ENCODE measurements at places on chromosomes 13 and 19.

- DNase-seq: no peak
Measured at GRCh38 chr13:64529874-64530485, 2700.2 kb downstream of the PCDH9 start.

DNA sequence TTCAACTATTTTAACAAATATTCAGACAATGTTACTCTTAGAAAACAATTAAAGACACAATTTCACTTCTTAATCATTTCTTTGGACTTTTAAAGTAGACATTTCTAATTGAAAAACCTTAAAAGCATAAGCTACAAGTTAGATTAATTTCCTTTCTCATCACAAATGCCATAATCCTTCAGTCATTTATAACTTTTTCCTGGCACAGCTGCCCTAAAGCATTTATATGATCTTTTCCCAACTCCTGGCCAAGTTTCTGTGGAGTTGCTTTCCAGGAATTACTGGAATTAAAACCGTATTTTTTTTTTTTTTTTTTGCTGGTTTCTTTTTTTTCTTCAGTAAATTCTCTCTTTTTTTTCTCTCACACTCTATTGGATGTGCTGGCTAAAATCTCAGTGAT, 615.9 kb downstream of the TBC1D4 start:
- no peak for DNase-seq

- no peak for DNase-seq
Measured at GRCh38 chr13:41837629-41838028, 123.3 kb downstream of the VWA8 start.

DNA sequence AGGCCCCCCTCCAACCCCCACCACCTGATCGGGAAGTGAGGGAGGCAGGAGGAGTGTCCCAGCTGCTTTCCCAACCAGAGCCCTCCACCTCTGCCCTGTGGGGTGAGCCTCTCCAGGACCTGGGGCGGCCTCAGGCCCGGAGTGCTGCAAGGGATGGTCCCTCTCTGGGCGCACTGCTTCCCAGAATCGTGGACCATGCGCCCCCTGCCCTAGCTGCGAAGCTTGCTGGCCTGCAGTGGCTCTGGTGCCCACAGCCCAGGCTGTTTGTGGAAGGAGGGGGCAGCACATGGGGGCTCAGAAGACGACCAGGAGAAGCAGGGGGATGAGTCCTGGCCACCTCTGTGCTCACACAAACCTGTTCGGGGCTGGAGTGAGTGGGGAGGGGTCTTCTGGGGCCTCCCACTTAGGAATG, 33.6 kb downstream of the CEBPG start:
- no peak for DNase-seq

DNA sequence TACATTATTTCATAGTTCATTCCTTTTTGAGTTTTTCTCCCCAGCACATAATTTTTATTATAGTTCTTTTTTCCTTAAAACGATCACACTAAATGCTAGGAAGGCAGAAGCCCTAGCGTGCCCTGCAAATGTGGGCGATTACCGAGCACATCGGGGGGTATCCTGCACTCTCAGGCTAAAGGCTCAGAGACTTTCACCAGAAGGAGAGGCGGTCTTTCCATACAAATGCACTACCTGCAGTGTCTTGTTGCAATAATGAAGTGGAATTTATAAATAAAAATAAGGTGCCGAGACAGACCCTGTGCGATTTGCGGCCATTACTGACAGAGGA, 29.3 kb upstream of the SPACA7 start:
- DNase-seq: no peak

DNA sequence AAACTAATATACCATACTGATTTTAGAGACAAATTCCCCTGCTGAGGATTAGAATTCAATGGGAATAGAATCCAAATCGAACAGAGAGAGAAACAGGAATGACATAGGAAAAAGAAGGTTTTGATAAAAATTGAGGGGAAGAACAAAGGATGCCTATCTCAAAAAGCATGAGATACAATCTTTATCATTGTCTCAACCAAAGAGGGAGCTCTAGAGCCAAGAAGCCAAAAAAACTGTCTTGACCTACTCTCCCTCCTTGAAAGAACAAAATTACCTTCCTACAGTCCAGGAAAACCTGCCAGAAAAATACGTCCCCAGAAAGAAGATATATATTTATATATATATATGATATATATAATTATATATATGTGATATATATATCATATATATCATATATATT, 39.2 kb upstream of the MIR17HG start:
- no peak for DNase-seq

GRCh38 chr13:48159826-48160225, 64.9 kb upstream of the MED4 start:
- no peak for DNase-seq

- no peak for DNase-seq
Measured at GRCh38 chr13:114313061-114313860, 1.0 kb upstream of the CHAMP1 start.

- no peak for DNase-seq
Measured at GRCh38 chr13:73941752-73942151, 192.5 kb downstream of the KLF12 start.

DNA sequence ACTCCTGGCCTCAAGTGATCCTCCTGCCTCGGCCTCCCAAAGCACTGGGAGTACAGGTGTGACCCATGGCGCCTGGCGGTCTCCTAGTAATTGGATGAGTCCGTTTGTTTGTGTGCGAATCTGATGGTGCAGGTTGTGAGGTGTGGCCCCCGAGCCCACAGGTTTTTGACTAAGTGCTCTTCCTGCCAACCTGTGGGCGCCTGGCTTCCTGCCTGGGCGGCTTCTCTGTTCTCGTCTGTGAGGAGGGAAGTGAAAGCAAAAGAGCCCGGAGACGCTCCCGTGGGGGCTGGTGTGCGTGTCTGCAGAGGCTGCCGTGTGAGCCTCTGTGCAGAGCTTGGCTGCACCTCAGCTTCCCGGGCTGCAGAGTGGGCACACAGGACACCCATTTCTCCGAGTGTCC, 10.0 kb downstream of the ARHGAP45 start:
- peak; percentile 87 for DNase-seq

DNA sequence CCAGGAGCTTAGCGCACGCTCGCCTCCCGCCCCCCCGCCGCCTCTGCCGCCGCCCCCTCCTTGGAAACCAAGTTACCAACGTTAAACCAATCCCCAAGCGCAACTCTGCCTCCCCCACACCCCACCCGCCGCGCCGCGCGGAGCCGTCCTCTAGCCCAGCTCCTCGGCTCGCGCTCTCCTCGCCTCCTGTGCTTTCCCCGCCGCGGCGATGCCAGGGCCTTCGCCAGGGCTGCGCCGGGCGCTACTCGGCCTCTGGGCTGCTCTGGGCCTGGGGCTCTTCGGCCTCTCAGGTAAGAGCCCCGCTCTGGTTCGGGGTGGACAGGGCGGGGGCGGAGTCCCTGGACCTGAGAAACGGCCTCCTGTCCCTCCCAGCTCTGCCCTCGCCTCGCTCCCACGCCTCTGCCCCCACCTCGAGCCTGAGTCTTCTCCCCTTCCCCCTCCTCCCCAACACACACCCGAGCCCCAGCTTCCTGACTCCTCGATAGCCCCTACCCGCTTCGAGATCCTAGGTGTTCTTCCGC, at the start of gene ICAM5:
TSS of gene ICAM5 (plus strand) at position 117 of the 521 bp plus-strand sequence. CDS start at position 209, 92 bp downstream.
- no peak for DNase-seq

DNA sequence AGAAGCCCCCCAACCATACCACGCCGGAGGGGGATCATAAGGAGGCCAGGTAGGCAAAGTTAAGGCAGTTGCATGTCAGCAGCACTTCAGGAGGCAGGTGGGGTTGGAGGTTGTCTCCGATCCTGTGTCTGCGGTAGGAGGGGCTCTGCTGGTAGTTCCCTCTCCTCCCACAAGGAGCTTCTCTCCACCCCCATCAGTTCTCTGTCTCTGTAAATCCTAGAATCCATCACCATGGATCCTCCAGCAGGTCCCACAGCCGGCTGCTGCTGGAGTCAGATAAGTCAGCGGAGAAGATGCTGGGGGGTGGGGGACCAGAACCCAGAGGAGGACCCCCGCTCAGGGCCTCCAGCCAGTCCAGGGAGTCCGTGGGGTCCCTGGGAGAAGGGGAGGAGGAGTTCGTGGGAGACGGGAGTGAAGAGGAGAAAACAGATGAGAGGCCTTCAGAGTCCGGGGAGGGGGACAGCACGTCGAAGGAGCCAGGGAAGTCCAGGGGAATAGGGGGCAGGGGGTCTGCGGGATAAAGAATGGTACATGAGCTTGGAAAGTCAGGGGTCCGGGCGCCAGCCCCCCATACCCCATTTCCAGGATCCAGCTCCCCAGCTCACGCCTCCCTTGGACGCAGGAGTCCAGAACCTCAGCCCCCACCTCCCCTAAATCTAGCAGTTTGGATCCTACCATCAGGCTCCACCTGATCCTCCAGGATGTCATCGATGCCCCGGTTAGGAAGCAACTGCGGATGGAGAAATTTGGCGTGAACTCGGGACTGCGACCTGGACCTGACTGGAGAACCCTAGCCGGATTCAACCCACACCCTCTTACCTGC, 6.3 kb downstream of the MAMSTR start:
- no peak for DNase-seq

GRCh38 chr13:42068886-42069285, 20.4 kb downstream of the DGKH start:
- DNase-seq: no peak

GRCh38 chr13:95937714-95938320, 115.4 kb downstream of the UGGT2 start:
- DNase-seq: no peak

GRCh38 chr13:97936036-97936435, 17.4 kb upstream of the IPO5 start:
- no peak for DNase-seq

- no peak for DNase-seq
Measured at GRCh38 chr19:262125-262524, 29.1 kb downstream of the PLPP2 start.

- no peak for DNase-seq
Measured at GRCh38 chr19:29529646-29530539, 4.1 kb downstream of the VSTM2B start.

DNA sequence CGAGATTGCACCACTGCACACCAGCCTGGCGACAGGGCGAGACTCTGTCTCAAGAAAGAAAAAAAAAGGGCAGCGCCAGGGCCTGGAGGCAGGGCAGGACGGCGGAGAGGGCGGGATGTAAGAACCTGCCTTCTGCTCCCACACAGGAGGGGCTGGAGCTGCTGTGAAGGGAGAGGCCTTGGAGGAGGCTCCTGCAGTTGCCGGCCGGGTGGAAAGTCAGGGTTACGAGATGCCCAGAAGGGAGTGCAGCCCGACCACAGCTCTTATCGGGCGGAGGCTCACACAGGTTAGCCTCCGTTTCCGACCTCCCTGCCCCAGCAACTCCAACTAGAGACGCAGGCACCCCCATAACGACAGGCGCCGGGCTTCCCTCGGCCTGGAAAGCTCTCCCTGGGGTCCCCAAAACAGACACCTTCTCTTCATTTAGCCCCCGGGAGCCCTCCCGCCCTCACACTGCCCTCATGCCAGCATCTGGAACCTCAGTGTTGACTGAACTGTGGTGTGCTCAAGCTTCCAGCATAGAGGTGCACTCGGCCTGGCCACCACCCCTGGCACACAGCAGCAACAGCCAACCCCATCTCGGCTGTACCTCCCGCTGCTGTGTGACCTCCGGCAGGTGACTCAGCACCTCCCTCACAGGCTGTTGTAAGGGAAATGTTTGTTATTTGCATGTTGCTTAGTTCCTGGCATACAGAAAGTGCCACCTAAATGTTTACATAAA, 1.4 kb downstream of the PLPP2 start:
- DNase-seq: no peak

GRCh38 chr13:101584331-101584730, 131.9 kb downstream of the ITGBL1 start:
- DNase-seq: no peak

- no peak for DNase-seq
Measured at GRCh38 chr13:30659980-30660379, 42.3 kb downstream of the USPL1 start.

- DNase-seq: no peak
Measured at GRCh38 chr19:3842948-3843347, 25.9 kb downstream of the ZFR2 start.

- DNase-seq: no peak
Measured at GRCh38 chr19:53158119-53158656, 665 bp downstream of the ZNF347 start.

- DNase-seq: no peak
Measured at GRCh38 chr19:18798384-18799352, 7.6 kb upstream of the COMP start.

DNA sequence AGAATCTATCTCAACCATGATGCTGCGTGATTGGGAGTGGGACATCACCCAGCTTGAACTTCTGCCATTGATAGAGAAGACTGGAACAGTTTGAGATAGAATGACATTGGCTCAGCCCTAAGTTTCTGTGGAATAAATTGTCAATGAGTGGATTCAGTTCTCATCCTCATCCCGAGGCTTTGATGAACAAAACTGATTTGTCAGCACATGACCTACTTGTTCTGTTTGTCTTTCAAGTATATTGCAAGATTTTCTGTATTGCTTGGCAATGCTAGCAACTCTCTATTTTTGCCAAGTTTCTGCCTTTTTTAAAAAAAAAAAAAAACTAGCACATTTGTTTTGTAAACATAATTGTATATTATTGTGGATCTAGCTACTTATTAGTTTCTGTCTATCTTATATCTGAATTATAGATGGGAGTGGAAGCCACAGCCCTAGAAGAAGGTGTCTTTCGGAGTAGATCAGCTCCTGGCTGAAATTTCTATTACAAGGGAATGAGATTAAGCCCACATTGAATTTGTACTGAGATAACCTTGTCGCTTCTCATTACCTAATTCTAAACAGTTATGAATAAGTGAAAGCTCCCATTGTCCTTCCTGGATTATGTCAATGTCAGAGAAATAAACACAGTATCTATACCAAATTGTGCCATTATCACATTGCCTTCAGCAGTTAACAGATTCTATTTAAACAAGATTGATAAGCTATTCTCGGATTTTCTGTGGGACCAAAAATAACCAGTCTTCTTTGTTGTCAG, 166.1 kb downstream of the TNFSF13B start:
- no peak for DNase-seq

- no peak for DNase-seq
Measured at GRCh38 chr19:11018179-11018578, 57.3 kb downstream of the SMARCA4 start.

DNA sequence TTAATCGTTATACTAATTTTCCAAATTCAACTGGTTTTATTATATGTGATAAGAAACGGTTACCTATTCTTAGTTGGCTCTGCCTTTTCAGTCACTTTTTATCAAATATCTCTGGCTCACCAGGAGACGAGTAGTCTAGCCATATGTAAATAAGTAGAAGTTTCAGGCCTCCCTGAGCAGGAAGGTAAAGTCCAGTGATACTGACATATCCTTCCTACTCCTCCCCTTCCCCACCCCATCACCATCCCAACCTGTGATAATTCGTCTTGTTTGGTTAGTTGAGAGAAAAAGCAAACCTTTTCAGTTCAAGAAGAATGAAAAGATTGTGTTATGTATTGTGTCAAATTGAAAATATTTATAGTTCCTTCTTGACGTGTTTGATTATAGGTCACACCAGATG, 53.9 kb downstream of the TM9SF2 start:
- no peak for DNase-seq

GRCh38 chr19:6362351-6362801, 1.0 kb downstream of the CLPP start:
- DNase-seq: no peak

Measured in activated naive CD8-positive, alpha-beta T cell treated with anti-CD3 and anti-CD28 coated beads, Interleukin-2, amount 50 U/mL, for 16 hours (primary cell).